Inflammatory macrophage treated with lipopolysaccharide for 1 hour (primary cell): ENCODE measurements at places on chromosomes 2 and 18.
A peak's percentile ranks its signal among the peaks of the same experiment; 100 is the strongest.

DNA sequence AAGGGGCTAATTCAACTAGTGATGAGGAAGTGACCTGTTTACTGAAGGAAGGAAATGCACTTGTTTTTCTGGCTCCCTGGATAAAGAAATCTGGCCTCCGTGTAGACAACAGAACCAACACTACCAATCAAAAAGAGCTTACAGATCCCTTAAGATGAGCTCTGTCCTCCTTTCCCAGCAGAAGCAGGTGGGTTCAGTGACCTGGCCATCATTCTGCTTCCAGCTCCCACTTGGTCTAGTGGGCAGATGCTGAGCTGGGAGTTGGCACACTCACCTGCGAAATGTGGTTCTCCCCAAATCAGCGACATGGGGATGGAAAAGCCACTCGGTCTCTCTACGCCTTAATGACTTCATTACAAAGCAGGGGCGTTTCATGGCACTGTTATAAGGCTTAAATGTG, 132.6 kb downstream of the AFF3 start:
- DNase-seq: no peak

- no peak for DNase-seq
Observed at GRCh38 chr18:34648269-34648985, 61.7 kb upstream of the DTNA start.

DNA sequence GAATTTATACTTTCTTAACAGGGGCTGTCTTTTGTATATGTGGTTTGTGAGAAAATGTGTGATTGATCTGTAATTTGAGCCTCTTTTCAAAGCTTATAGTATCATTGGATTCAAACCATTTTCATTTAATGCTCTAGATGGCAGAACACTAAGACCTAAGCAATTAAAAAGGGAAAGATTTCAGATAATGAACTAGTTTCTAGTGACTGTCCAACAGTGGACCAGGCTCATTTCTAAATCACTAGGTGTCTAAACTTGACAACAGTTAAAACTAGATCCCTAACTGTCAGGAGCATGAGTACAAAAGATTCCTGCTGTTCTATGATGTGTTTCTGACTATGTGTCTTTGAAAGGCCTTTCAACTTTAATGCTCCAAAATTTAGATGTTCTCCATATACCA, 54.6 kb downstream of the ANKRD44 start:
- DNase-seq: no peak

DNA sequence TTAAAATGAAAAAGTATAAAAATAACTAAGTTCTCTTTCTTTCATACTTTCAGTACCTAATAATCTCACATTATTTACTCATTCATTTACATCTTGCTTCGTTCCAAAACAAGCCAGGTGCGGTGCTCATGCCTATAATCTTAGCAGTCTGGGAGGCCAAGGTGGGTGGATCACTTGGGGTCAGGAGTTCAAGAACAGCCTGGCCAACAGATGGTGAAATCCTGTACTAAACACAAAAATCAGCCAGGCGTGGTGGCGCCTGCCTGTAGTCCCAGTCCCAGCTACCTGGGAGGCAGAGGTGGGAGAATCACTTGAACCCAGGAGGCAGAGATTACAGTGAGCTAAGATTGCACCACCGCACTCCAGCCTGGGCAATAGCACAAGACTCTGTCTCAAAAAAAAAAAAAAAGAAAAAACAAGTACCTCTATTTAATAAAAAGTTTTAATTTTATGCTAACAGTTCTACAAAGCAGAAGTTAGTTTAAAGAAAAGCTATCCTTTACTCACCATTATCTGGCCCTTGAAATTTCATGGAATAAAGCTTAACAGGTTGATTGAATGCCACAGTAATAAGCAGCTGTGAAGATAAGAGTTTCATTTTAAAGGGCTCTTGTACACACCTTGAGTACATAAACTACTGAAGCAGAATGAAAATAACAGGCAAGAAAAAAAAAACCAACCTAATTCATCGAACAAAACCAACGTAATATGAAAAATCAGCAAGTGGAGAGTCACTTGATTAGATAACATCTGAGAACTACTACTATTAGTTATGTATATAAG, 22.5 kb downstream of the TXNL1 start:
- DNase-seq: no peak

DNA sequence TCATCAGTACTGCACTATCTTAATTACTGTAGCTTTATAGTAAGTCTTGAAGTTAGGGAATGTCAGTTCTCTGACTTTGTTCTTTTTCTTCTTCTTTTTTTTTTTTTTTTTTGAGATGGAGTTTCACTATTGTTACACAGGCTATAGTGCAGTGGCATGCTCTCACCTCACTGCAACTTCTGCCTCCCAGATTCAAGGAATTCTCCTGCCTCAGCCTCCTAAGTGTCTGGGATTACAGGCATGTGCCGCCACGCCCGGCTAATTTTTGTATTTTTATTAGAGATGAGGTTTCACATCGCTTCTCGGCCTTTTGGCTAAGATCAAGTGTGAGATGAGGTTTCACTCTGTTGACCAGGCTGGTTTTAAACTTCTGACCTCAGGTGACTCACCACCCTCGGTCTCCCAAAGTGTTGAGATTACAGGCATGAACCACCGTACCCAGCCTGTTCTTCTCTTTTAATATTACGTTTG, 41.9 kb upstream of the TANC1 start:
- no peak for DNase-seq

DNA sequence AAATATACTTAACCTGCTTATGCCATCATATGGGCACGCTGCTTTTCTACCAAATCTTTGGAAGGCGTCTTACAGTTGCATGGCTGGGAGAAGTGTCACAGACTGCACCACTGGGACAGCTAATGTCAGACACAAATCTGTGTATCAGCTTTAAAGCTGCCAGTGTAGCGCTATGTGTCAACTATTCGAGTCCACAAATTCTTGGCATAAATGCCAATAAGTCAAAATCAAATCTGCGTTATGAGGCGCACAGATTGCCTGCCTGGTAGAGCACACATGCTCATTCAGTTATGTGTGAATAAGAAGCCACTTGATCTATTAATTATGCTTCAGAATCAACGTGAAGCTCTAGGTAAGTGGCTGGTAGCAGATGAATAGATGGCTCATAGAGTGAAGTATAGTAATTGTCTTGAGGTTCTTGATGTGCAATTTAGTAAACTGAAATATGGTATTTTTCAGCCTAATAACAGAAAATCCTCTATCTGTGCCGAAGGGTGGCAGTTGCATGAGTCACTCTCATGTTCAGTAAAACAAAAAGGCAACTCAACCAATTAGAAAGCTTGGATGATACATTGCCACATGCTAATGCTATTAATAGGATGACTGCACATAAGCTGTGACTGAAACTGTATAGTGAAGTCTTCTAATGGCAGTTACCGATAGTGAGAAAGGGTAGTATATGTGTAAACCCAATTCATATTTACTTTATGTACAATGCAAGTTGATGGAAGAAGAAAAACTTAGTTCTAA, 52.0 kb downstream of the DCC start:
- DNase-seq: no peak

- DNase-seq: no peak
Observed at GRCh38 chr2:126482582-126483464, 173.1 kb upstream of the GYPC start.

GRCh38 chr18:13112982-13113381, 105.6 kb upstream of the LDLRAD4 start:
- no peak for DNase-seq

DNA sequence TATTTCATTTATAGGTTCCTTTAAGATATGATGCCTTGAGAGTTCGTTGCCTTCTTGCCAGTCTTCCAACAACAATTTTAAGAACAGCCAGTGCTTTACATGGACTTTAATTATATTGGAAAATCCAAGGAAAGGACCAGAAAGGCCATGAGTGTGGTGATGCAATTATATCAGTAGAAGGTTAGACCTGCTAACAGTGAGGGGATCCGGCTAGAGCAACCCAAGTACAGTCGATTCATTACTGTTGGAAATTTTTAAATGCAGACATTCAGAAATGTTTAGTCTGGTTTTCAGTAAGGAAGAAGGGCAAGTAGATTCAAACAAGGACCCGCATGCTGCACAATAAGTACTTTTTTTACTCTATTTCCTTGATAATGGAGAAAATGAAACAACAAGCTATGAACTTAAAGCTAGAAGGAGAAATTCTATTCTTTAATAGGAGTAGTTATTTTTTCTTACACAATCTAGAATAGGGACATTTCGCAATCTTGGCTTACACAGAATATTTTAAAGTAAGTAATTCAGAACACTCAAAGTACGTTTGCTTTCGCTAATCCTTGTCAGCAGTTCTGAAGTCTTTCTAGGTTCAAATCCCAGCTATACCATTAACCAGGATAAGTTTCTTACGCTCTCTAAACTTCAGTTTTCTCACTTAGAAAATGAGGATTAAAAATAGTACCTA, 405.5 kb downstream of the MEIS1 start:
- no peak for DNase-seq

- peak; percentile 28 for DNase-seq
Observed at GRCh38 chr18:42048158-42048557, 93.1 kb downstream of the PIK3C3 start.

GRCh38 chr2:64122358-64122757, 21.9 kb downstream of the PELI1 start:
- no peak for DNase-seq

- DNase-seq: peak; percentile 32
Observed at GRCh38 chr18:47163241-47163640, 12.9 kb downstream of the IER3IP1 start.

DNA sequence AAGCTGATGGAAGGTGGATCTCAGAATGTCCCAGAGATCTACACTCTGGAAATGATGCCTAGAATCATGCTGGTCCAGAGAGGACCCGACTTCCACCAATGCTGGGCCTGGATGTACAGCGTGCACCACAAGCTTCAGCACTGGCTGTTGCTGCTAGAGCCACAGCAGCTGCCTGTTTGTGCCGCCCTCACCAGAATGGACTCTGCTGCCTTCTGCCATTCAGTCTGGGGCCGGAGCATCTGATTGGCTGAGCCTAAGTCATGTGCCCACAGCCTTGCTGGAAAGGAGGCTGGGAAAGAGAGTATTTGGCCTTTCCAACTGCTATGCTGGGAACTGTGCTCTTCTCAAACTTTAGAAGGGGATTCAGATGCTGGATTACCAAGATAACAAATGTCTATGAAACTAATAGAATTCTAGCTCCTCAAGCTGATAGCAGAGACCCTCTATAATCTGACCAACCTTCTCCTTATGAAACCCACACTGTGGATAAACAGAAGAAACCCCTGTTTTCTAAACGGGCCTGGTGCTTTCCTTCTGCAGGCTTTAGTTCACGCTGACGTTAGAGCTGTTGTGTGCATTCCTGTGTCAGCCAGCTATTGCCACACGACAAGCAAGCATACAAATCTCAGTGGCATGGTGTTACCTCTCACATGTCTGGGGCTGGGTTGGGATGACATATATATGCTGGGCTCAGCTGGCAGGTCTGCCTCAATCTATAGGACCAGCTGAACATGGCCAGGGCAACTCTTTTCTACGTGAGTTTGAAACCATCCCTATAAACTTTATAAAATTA, 4.1 kb upstream of the LOXHD1 start:
- no peak for DNase-seq

- no peak for DNase-seq
Observed at GRCh38 chr18:73711256-73711655, 436.4 kb downstream of the FBXO15 start.

DNA sequence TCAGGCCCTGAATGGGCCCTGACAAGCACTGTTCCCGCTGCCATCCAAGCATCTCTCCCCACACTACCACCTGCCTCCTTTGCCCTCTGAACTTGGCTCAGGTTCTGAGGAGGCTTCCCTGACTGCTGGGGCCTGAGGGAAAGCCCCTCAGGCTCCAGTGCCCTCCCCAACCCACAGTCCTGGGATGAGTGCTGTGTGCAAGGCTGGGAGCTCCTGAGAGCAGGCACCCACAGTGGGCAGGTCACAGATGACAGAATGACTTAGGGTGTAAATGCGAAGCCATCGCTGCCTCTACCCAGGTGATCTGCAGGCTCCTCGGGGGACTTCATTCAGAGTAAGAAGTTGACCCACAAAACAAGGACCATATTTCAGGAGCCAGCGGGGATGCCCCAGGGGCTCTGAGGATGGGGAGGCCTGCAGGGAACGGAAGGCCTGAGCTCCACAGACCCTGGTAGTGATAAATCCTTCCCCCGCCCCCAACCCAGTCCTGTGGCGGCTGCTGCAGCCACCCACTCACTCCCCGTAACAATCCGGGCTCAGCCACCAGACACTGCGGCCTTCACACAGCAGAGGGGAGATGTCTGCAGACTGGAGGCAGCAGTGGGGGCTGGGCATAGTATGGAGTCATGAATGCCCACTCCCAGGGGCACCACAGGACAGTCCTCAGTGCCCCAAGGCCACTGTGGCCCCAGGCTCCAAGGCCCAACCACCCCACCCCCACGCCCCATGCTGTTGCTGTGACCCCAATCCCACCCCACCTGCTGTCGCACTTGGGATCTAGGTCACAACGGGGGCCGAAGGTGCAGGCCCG, 8.9 kb downstream of the BIN1 start:
- no peak for DNase-seq

- DNase-seq: no peak
Observed at GRCh38 chr2:36421379-36421778, 65.8 kb downstream of the CRIM1 start.

GRCh38 chr2:141137122-141137693, 993.6 kb downstream of the LRP1B start:
- DNase-seq: no peak

- DNase-seq: no peak
Observed at GRCh38 chr2:133526530-133527300, 41.5 kb downstream of the NCKAP5 start.

- no peak for DNase-seq
Observed at GRCh38 chr18:49751427-49752094, 61.8 kb downstream of the ACAA2 start.

- DNase-seq: no peak
Observed at GRCh38 chr2:113157118-113157896, 16.5 kb upstream of the PSD4 start.

DNA sequence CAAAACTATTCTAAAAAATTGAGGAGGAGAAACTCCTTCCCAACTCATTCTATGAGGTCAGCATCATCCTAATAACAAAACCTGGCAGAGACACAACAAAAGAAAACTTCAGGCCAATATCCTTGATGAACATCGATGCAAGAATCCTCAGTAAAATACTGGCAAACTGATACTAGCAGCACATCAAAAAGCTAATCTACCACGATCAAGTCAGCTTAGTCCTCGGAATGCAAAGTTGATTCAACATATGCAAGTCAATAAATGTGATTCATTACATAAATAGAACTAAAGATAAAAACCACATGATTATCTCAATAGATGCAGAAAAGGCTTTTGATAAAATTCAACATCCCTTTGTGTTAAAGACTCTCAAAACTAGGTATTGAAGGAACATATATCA, 63.1 kb downstream of the EHBP1 start:
- no peak for DNase-seq

GRCh38 chr18:78769502-78770105, 210.0 kb upstream of the SALL3 start:
- DNase-seq: no peak

GRCh38 chr2:67713376-67713775, 316.2 kb downstream of the ETAA1 start:
- DNase-seq: no peak

- DNase-seq: no peak
Observed at GRCh38 chr2:171592036-171592555, 69.8 kb downstream of the CYBRD1 start.

DNA sequence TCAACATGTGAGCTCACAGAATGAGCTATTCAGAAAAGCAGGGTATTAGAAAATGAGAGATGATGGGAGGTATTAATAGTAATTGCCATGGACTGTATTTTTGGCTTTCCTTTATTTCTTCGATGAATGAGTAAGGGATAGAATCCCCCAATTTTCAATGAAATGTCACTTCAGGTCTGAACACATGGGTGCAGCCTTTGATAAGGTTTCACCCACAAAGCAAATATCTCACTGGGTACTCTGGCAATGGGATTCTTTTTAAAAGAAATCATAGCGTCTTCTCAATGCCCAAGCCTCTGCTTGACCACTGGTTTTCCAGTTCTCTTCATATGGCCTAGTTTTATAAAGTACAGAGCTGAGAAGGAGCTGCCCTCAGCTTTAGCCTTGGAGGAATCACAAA, 610.5 kb upstream of the FANCL start:
- no peak for DNase-seq
